ENCODE measurements at places on chromosomes 16 and 17. TPM values are rescaled to one million over a fixed set of nuclear protein-coding genes. Genes with fewer than 3 reads are reported as not detected.

Gene P2RX5
- 13.6 TPM for total RNA-seq

GRCh38 chr17:8925141-8925540 is 40.4 kb downstream of the PIK3R5 start:
- no peak for DNase-seq

- DNase-seq, result no peak
Measured at GRCh38 chr17:81063106-81064093, 28.4 kb downstream of the BAIAP2 start.

DNA sequence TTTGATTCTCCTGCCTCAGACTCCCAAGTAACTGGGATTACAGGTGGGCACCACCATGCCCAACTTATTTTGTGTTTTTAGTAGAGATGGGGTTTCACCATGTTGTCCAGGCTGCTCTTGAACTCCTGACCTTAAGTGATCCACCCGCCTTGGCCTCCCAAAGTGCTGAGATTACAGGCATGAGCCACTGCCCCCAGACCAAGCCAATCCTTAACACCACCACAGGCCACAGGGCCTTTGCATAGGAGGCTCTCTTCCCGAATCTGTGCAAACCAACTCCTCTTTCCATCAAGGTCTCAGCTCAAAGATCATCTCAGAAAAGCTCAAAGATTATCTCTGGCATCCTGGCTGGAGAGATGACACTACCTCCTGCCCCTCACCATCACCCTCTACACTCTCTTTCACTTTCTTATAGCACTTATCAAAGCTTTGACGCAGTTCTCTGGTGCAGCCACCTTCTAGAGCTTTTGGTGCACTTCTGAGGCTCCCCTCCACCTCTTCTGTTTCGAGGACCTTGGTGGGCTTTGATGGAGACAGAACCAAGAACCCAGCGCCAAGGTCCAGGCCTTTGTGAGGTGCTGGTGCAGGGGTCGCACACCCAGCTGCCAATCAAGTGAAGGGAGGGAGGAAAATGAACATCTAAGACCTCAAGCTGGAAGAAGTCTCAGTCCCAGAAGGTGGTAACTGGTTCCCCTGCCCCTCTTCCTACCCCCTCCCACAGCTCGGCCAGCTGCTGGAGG is 23.2 kb upstream of the PHB1 start:
- DNase-seq, result no peak

DNA sequence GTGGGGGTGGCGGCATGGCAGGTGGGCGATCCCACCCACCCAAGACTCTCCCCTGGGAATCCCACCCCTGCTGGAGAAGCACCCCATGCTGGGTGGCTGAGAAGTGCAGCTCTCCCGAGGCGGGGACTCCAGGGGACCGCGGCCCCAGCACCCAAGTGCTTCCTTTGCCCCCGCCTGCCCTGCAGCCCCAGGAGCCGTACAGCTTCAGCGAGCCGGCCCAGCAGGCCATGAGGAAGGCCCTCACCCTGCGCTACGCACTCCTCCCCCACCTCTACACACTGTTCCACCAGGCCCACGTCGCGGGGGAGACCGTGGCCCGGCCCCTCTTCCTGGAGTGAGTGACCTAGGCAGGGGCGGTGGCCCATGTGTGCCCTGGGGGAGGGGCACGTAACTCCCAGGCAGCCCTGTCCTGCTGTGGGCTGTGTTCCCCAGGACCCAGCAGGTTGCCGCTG is 11.7 kb downstream of the GAA start:
- DNase-seq, result peak; percentile 37

DNA sequence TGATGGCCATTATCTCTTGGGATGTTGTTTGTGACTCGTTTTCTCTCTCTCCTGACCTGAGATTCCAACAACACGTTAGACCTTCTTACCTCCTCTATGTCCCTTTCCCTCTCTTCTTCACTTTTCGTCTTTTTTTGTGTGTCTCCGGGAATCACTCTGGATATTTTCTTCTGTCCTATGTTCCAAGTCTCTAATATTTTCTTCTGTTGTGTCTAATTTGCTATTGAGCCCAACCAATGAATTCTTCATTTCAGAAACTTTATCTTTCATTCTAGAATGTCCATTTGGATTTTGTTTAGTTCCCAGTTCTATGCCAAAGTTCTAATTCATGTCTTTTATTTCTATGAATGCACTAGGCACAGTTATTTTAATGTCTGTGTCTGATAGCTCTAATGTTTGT is 27.1 kb upstream of the PITPNM3 start:
- DNase-seq, result no peak

Measured in GM23338 (cell line).